ENCODE measurements at places on chromosomes 7 and 10.

DNA sequence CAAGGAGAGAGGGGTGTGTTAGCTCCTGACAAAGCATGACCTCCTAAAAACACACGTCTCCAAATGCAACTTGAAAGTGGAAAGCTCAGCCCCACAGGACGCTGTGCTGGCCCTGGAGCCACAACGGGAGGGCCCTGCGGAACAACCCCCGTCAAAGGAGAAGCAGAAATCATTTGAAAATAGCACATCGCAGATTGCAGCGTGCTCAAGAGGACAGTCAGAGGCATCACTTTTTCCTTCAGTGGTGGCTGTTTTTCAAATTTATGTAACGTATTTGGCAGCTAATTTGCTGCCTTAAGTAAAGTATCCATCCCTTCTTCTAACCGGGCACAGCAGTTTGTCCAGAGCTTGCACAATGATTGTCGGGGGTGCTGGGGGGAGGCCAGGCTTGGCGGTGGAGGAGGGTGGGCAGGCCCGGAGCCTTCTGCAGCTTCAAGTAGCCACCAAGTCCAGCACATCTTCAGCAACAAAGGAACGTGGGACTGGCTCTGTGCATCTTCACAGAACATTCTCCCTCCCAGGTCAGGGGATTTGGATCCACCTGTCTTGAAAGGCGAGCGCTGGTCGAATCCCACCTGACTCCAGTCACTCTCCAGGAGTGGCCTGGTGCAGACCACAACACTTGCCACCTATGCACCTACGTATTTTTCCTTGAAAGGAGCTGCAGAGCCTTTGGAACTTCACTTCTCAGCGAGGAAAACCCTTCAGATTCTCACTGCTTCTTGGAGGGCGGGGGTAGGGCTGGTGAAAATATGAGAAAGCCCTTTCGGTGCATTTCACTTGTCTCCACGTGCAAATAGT is 346.3 kb downstream of the DNAJB6 start:
- DNase-seq, result no peak

- no peak for DNase-seq
Measured at GRCh38 chr10:69451784-69452251, 553 bp downstream of the TSPAN15 start.

DNA sequence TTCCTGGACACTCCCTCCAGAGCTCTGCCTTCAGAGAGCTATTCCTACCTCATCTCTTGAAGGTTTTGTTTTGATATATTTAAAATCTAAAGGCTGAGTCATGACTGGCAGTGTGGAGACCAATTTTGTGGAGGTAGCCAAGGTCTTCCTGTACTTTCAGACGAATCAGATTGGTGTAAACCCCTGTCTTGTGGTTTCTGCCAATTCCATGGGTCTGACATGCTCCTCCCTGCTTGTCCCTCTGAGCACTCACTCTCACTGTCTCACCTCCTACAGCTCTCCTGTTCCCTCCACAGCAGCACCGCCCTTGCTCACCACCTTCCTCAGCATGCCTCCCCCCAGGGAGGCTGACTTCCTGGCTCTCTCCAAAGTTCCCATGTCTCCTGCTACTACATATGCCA is 179.8 kb downstream of the NPSR1 start:
- no peak for DNase-seq

DNA sequence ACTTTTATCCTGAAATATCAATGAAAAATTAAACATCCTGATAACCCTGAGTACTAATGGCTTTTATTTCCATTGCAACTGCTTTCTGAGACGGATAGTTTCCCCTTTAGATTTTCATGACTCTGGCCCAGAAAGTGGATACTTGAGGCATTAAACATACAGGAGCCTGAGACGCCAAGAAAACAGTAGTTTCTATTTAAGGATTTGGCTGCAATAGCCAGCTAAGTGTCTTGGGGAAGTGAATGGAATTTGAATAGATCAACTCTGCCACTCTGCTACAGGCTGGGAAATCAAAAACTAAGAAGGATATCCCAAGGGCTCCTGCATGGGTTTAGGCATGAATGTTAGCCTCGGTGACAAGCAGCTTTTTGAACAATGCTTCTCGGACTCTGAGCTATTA is 24.7 kb upstream of the GPAM start:
- no peak for DNase-seq

- DNase-seq, result no peak
Measured at GRCh38 chr7:128041203-128041602, 10.0 kb upstream of the LRRC4 start.

DNA sequence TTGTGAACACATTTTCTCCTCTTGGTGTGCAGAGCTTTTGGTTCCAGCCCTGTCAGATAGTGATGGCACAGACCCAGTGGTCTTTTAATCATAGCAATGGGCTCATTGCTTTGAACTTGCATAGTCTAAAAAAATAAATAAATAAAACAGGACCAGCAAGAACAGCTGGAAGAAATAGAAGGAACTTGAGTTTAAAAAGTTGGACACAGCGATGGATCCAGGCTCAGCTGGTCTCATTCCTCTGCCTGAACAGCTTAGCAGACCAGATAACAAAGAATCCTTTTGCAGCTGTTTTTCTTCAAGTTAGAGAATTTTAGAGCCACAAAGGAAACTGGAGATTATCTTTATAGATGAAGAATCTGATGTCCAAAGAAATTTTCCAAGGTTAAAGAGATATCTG is 1005.6 kb downstream of the LRMDA start:
- DNase-seq, result no peak

GRCh38 chr7:11690395-11690794 is 141.6 kb downstream of the THSD7A start:
- no peak for DNase-seq

DNA sequence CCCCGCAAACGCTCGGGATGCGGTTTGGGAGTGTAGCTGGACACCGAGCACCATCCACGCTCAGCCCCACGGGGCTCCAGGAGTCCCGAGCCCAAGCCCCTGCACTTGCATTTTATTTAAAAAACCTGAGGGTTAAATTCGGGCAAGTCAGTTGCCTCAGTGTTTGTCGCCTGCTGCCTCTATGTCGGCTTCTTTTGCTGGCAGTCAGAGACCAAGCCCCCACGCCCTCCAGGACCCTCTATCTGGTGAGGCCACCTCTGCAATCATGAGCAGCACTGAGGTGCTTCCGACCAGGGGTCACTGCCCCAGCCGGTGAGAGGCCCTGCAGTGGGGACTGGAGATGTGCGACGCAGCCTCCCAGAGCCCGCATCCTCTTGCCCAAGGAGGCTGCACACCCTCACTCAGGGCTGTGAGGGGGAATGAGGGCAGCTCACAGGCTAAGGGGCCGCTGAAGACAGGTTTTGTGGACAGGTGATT is 13.3 kb upstream of the ZNF273 start:
- DNase-seq, result no peak

- DNase-seq, result no peak
Measured at GRCh38 chr7:143129051-143129450, 2.8 kb upstream of the PIP start.

DNA sequence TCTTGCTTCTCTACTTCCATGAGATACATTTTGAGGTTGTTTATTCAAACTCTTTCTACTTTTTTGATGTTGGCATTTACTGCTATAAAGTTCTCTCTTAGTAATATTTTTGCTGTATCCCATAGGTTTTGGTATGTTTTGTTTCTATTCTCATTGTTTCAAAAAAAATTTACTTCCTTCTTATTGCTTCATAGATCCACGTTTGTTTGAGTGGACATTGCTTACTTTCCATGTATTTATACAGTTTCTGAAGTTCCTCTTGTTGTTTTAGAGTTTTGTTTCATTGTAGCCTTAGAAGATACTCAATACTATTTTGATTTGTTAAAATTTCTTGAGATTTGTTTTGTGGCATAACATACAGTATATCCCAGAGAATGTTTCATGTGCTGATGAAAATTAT is 13.7 kb downstream of the TAS2R40 start:
- DNase-seq, result no peak

Measured in activated CD4-positive, alpha-beta T cell treated with anti-CD3 and anti-CD28 coated beads, Interleukin-10, Interleukin-2, amounts not matched to agents 100 ng/mL and 50 ng/mL, durations not matched to agents 16 hours and 8 hours (primary cell).